ENCODE measurements at places on chromosomes 5 and 9. TPM values are rescaled to one million over a fixed set of nuclear protein-coding genes. Genes with fewer than 3 reads are reported as not detected.

DNA sequence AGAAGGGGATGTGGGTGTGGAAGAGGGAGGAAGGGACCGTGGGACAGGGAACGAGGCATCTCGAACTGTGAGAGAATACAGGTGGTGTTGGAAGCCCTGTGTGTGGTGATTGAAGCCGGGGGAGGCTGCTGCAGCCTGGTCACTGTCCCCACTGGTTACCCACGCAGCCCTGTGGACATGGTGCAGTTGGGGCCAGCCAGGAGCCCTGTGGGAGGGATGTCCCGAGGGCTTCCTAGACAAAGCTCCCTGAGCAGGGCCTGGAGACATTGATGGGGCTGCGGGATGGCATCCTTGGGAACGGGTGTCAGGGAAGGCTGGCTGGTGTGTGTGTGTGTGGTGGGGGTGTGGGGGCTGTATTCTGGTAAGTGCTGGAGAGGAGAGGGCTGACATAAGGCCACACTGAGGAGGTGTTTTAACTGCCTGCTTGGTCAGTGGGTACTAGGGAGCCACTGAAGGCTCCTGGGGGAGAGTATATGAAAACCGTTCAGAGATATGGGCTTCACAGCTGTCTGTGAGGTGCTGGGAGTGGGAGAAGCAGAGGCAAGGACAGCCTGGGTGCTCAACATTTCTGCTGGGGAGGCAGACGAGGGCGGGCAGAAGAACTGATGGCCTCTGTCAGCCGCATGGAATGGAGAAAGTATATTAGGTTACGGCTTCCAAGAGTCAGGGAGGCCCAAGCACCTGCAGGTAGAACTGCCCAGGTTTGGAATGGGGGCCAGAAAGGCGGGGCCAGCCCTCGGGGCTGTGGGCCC is 20.0 kb downstream of the WNK2 start:
- DNase-seq, result peak; percentile 27

DNA sequence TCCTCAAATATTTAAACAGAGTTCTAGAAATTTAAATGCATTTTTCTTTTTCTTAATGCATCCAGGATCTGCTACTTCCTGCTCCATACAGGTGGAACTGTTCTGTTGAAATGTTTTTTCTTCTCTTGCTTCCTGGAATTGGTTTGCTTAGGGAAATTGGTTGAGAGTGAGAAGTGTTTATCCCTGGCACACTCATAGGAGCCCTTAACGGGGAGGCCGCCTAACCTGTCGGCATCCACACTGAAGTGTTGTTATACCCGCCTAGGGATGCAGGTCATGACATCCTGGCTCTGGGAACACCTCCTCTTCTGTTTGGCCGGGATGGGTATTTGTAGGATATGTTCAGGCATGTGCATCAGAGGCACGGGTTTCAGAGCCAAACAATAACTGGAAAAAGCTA is 239.7 kb downstream of the GADD45G start:
- peak; percentile 27 for DNase-seq

- no peak for DNase-seq
Measured at GRCh38 chr5:38590838-38591522, 34.5 kb upstream of the LIFR start.

GRCh38 chr5:59741599-59741998 is 151.9 kb downstream of the PDE4D start:
- no peak for DNase-seq

GRCh38 chr9:98821831-98822230 is 14.4 kb downstream of the GALNT12 start:
- DNase-seq, result no peak

DNA sequence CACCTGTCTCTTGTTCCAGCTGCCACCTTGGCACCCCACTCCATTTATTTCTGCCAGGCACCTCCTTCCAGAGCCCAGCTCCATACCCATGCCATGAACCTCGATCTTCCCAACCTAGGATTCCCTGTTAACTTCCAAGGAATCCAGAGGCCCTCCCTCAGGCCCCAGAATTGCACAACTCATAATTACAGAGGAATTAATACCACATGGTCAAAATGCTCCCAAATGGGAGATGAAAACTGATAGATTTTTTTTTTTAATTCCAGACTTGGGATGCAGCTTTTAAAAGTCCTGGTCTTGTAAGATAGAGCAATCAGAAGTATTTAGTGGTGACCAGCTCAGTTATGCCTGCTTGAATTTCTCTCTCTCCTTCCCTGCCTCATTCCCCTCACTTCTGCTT is 96.2 kb upstream of the CCDC112 start:
- no peak for DNase-seq

DNA sequence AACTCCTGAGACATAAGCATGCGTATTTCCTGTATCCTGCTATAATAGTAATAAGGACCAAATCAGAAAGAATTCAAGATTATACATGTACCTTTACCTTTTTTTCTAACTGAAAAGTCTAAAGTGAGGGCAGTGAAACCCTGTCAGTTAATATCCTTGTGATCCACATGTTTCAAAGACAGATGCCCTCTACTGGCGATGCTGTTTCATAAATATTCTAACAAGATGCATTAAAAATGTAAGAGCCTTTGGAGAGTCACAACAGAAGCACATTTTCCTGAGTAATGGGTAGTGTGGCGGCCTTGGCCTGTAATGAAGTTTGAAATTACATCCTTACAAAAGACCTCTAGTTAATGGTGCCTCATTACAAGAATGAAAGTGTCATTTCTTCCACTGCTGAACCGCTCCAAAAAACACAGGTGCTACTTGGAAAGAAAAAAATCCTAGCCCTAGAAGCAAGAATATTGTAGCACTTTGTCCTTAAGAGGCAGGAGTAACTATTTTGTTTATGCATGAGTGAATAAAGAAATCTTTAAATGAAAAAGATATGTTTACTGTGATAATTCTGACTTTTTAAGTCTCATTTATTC is 232.6 kb downstream of the EPB41L4A start:
- DNase-seq, result no peak

Gene ALDH1A1
- 603 TPM for total RNA-seq

Gene GARNL3
- 9.7 TPM for total RNA-seq
